Hair follicular keratinocyte (primary cell): ENCODE measurements at places on chromosomes 16 and 17. TPM values are rescaled to one million over a fixed set of nuclear protein-coding genes. Genes with fewer than 3 reads are reported as not detected.

The GDPD1 gene
- total RNA-seq, result 0.19 and 1.5 TPM in 2 replicates

The DNASE1L2 gene
- 0.78 TPM in 1 of 2 replicates, not detected in the other for total RNA-seq

The FBXO31 gene
- 17.3 and 18.6 TPM in 2 replicates for total RNA-seq

The TLCD3A gene
- 23.6 and 34.0 TPM in 2 replicates for total RNA-seq

The CA5A gene
- total RNA-seq, result not detected in 2 replicates

The KRTAP16-1 gene
- total RNA-seq, result not detected in 2 replicates

The CRYBA1 gene
- not detected in 2 replicates for total RNA-seq

The CFAP97D1 gene
- not detected in 2 replicates for total RNA-seq

The PRAC2 gene
- not detected in 2 replicates for total RNA-seq

The SLFN14 gene
- not detected in 2 replicates for total RNA-seq

The FAM83G gene
- total RNA-seq, result 50.9 and 75.6 TPM in 2 replicates

The WDR59 gene
- total RNA-seq, result 10.4 and 18.3 TPM in 2 replicates

The SMIM36 gene
- total RNA-seq, result not detected in 2 replicates
